ENCODE measurements at places on chromosomes 5 and 9.
A peak's percentile ranks its signal among the peaks of the same experiment; 100 is the strongest.

- no peak for DNase-seq
Observed at GRCh38 chr9:25513509-25514033, 164.7 kb downstream of the TUSC1 start.

- no peak for DNase-seq
Observed at GRCh38 chr9:124054582-124055227, 43.1 kb downstream of the LHX2 start.

GRCh38 chr5:16574789-16575721, 41.7 kb downstream of the RETREG1 start:
- DNase-seq, result no peak

DNA sequence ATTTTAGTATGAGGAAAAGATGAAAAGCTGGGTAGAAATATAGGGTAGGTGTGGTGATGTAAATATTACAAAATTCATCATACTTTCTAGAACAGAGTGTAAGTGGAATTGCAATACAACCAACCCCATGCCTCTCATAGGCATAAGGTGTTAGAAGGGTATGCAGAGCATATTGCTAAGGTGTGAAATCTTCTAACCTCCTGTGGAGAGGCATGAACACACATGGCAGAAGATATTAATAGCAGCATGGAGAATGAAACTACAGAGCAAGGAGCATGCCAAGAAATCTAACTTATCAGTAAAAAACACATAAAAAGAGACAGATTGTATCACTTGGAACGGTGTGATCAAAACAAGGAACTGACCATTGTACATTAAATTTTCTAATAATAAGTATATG, 441.5 kb downstream of the CDH18 start:
- DNase-seq, result no peak

- no peak for DNase-seq
Observed at GRCh38 chr5:1053391-1054017, 44.9 kb downstream of the NKD2 start.

DNA sequence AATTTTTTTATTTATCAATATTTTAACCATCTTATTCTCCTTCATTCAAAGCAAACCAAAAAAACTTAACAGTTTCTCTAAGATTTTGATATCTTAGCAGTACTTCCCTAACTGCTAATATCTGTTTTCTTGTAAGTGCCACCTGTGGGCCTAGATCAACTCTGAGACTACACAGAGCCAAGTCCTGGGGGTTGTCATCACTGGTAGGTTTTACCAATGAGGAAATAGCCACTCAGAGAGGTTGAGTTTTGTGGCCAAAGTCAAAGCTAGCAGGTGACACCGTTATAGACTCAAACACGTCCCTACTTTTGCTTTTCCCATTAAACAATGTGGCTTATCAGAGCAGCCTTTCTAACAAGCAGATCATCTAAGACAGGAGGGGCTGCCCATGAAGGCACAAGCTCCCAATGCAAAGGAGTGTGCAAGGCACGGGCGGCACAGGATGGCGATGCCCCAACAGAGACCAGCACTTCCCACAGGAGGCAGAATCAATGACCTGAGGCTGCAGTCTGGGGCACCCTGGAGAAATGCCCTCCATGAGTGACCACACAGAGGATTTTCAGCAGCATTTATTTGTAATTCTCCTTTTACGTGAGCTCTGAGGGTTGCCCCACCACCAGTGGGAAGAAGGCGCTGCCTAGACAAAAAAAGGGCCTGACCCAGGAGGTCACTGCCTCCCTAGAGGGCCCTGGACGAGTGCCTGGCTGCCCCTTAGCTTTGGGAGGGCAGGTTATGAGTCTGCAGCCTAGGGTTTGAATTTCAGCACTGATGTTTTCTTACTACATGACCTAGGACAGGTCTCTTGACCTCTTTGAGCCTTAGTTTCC, 7.4 kb downstream of the TBC1D2 start:
- DNase-seq, result no peak

GRCh38 chr9:114925672-114926071, 4.7 kb downstream of the TNFSF8 start:
- DNase-seq, result no peak

- DNase-seq, result no peak
Observed at GRCh38 chr9:95513711-95514110, 3.1 kb downstream of the PTCH1 start.

GRCh38 chr5:14322437-14323187, 179.5 kb downstream of the TRIO start:
- peak; percentile 51 for DNase-seq

DNA sequence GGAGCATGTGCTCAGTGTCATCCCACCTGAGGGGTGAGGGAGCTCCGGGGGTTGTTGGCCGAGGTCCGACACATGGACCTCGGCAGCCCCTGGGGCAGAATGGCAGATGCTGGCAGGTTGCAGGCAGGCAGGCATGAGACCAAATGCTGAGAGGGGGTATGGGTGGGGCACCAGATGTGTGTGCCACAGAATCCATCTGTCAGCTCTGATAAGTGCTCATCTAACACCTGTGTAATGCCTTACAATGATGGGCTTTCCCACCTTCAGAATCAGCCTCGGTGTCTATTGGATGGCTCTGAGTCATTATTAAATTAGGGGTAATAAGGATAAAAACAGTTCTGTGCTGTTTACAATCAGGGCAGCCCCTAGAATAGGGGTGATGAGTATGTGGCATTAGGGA, 73.1 kb upstream of the SAP30L start:
- no peak for DNase-seq

- DNase-seq, result no peak
Observed at GRCh38 chr9:14987858-14988257, 77.6 kb upstream of the FREM1 start.

DNA sequence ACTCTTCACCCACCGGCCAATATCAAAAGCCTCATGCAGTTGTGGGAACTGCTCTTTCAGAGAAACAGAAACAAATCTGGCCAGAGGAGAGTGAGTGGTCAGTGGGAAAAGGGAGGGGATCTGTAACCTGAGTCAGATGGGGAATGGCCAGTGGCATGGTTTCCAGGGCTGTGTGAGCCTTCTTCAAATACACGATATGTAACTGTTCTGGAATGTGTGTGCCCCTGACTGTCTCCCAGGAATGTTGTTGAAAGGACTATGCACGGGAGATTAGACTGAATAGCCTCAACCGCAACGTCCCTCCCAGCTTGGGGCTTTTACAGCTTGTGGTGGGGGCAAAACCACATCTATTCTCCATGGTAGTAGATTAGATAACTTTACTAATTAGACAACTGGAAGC, 60.8 kb downstream of the SH3TC2 start:
- no peak for DNase-seq

DNA sequence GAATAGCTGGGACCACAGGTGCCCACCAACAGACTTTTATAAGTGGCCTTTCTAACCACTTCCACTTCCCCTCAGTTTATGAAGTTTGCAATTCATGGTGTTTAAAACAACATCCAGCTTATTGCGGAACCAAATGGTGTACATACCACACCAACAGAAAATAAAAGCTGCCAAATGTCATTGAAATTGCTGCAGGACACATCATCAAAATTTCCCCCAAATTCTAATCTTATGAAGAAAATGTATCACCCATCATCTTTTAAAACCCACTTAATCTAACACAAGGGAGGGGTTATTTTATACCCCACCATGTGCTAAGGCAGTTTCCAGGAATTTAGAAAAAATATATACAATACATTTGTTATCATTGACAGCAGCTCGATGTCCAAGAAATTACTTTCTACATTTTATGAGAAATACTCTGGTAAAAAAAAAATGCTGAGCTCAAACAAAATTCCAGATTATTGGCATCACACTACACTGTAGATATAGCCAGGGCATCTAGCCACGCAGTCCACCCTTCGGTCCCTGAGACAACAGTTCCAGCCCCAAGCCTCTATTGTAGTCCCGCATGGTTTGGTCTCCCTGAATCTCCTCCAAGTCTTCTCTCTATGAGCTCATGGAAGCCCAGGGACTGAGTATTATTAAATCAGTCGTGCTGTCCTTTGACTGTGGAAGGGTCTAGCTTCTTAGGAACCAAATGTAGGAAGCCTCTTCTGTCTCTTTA, 372.8 kb upstream of the SLC30A5 start:
- DNase-seq, result no peak

All from NCI-H2081 treated with DMSO at 0.1 percent for 48 hours (cell line).